ENCODE measurements at places on chromosomes 6 and 20.

- no peak for DNase-seq
Observed at GRCh38 chr20:64047968-64048401, 1.5 kb downstream of the SOX18 start.

- DNase-seq: no peak
Observed at GRCh38 chr6:84220809-84221409, 6.5 kb downstream of the CEP162 start.

- no peak for DNase-seq
Observed at GRCh38 chr20:6769903-6770785, 2.7 kb downstream of the BMP2 start.

DNA sequence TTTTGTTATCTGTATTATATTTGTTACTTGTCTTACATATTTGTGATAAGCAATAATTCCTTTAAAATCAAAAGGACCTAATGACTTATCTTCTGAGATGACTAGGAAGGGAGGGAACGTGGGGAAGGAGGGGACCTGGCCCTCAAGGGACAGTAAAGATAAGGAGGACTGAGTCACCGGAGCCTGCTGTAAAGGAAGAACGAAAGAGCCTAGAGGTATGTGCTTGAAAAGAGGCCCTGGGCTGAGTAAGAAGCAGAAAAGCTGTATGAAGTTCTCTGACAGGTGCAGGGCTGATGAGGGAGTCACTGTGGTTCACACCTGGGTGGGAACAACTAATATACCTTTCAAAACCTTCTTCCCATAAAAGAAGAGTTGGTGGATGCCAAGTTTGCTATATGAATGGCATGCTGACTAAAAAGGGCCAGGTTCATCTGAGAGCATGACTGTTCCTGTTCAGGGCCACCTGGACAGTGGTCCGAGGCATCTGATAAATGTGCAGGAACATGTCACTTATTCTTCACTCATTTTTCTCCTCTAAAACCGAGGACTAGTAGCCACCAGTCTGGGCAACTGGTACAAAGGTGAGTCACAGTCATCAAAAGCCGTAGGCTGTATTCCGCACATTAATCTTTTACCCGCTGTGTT, 111.3 kb downstream of the TNFAIP3 start:
- DNase-seq: no peak

DNA sequence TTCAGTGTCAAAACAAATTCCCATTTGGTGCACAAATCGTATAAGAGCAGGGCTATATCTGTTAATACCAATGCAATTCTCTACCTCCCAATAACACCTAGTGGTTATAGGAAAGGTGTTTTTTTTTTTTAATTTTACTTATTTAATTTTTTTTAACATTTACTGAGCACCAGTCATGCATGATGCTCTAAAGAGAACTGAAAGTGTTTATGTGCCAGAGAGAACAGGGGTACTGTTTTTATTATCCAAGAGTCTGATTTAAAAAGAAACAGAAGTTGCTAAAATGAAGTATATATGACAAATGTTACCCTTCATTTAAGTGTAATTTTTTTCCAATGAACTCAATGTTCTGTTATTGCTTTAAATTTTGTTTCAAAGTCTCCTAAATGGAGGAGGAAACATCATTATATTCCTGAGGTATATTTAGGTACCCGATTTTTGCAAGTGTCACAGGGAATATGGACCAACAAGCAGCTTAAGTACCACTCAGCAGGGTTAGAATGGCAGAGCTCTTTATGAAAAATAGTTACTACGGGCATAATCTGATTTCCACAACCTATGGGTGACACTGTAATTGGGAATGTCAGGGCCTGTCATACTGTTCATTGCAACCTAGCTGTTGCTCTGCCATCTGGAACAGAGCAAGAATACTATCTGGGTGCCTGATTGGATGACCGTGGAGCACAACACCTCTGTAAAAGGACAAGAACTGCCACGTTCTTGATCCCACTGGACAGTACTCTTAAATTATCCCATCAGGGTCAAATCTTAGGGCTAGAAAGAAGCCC, 195.4 kb downstream of the KHDRBS2 start:
- DNase-seq: no peak

DNA sequence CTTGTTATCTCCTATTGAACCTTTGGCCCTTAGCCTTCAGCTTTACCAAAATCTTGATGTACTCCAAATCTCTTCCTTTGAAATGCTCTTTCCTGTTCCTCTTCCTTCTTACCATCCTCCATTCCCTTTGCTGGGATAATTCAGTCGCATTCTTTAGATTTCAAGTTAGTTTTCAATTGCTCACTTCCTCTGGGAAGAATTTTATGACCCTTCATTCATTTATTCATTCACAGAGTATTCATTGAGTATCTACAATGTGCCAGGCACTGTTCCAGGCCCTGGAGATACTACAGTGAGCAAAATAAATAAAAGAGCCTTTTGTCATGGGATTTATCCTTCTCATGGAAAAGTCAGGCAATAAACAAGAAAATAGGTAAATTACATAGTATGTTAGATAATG, 548.2 kb upstream of the FLRT3 start:
- no peak for DNase-seq

GRCh38 chr6:17940151-17940792, 47.2 kb downstream of the KIF13A start:
- no peak for DNase-seq

- DNase-seq: no peak
Observed at GRCh38 chr6:124888581-124889371, 73.5 kb upstream of the RNF217 start.

DNA sequence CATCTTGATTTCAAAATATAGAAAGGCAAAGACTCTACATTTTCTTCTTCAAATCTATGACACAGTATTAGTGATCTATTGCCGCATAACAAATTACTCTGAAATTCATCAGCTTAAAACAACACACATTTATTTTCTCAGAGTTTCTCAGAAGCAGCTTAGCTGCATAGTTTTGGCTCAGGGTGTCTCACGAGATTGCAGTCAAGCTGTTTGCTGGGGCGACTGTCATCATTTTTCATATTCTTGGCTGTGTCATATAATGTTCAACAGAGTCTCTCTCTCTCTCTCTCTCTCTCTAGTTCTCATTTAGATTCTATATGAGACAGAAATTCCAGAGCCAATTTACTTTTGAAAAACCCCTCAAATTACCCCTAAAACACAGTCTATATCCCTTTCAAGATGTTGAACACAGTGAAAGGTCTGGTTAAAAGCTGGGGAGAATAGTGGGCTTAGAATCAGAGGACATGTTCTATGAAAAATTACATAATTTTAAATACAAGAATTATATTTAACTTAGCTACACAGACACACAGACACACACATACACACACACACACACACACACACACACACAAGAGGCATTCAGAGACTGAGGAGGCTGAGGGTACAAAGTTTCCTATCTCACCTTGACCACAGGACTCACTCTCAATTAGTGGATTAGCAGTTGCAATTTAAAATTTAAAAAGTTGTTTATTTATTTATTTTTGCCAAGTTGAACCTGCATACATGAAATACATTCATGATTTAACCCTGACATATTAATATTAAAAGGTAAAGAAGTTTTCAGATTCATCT, 86.7 kb downstream of the MKKS start:
- no peak for DNase-seq

DNA sequence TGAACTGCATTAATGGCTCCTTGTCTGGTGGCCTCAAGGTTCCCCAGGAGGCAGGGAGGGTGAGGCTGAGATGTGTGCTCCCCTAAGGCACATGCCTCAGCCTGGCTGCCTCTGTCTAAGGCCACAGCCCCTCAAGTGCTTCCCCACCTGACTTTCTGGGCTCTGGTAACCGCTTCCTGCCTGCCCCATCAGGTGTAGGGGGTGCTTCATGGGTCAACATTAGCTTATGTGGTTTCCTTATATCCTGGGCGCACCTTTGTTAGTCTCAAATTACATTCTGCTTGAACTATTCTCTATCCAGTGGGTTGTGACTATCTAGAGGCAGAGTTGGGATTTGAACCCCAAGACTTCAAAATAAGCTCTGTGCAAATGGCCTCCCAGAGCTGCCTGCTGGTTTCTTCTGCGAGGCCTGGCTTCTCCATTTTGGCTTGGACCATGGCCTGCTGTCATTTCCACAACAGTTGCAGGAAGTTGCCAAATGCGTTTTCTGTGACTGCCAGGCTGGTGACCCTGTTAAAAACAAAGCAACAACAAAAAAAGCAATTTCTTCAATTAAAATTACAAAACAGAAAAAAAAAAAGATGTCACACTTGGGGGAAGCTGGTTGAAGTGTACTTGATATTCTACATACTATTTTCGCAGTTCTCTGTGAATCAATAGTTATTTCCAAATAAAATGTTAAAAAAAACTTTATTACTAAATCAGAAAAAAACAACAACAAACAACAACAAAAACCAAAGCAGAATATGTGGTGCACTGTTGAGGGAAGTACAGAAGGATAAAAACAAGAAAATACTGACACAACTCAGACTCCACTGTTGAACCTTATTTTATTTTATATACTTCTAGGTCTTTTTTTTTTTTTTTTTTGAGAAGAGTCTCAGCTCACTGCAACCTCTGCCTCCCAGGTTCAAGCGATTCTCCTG, 20.0 kb upstream of the ZNFX1 start:
- DNase-seq: no peak

DNA sequence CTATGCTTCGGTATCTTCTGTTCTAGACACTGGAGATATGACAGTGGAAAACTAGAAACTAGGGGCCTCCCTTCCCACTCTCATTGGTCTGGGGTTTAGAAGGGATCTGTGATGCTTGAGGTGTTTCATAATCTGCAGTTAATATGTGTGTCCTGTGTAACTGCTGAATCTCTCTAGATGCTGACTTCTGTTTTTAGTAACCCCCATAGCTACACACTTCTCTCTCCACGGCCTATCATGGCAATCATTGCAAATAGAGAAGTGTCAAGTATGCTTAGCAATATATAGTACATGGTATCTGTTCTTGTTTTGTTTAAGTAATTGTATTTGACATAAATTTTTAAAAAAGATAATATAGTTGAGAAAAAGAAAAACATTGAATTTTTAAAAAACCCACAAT, 394.6 kb upstream of the MMS22L start:
- no peak for DNase-seq

- no peak for DNase-seq
Observed at GRCh38 chr20:53926428-53927028, 143.9 kb downstream of the BCAS1 start.

DNA sequence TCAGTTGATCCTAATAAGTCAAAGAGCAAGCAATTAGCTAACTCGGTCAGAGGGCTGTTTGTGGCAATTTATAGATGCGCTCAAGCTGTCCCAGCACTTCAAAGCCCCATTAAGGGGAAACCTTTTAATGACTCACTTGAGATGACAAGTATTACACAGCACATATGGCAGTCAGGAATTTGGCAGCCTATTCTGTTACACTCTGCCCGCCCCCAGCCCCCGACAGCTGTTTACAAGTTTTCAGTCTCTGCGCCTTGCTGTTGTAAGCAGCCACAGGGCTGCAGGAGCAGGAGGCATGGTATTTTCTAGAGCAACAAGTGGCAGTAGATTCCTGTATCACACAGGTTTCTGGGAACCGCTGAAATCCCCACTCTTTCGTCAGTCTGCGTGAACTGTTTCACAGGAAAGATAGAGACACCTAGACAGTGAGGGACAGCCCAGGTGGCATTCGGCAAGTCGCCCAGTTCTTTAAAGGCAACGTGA, 263.0 kb downstream of the FOXC1 start:
- no peak for DNase-seq
